ENCODE measurements at places on chromosomes 1 and 21.
A peak's percentile ranks its signal among the peaks of the same experiment; 100 is the strongest.

DNA sequence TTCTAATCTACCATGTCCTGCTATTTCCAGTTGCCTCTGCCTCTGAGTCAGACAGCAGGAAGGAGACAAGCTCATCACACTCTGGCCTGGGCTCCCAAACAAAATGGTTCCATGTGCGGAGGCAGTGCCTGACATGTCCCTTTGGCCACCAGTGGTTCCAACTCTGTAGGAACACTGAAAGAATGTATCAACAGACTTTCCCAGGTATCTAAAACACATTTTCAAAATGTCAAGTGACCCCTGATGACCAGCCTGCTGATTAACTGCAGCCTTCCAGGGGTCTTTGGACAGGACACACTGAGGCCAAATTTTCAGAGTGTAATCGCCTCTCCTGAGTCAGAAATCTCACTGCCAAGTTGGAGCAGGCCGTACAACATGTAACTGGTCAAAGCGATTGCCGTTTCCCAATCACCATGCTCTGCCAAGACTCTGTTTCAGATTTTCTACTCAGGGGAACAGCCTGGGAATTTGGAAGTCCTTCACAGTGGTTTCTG, 172.7 kb downstream of the TPR start:
- DNase-seq = no peak

GRCh38 chr1:31760471-31761470, 3.4 kb downstream of the ADGRB2 start:
- DNase-seq = peak; percentile 31

DNA sequence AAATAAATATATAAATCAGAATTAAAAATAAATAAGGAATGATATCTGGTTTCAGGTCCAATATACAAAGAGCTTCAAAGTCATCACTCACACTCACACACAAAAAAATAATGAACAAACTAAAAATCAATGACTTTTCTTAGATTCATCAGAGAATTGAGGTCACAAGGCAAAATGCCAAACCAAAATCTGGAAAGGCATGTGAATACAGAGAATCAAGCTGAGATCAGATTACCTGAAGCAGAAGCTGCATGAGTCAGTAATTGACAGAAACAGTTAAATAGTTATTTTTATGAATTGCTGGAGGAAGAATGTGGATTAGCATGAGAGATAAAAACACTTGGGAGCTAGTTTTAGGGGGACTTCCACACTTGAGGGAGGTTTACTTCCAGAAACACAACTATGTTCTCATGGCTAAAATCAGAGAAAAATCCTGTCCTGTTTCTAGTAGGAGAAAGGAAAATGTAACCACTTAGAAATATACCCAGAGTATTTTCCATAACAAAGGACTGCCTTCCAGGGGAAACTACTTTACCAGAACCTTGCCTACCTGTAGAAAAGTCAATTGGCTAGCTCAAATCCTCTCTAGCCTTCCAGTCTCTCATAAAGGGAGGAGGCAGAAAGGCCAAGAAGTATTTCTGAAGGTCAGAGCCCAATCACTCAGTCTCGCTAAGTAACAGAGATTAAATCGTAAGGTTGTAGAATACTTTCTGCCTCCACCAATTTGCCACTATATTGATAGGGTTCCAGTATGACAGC, 536.6 kb upstream of the NR5A2 start:
- no peak for DNase-seq

- DNase-seq = no peak
These were observed 45.6 kb upstream of the RGS2 start for GRCh38 chr1:192763243-192763642.

DNA sequence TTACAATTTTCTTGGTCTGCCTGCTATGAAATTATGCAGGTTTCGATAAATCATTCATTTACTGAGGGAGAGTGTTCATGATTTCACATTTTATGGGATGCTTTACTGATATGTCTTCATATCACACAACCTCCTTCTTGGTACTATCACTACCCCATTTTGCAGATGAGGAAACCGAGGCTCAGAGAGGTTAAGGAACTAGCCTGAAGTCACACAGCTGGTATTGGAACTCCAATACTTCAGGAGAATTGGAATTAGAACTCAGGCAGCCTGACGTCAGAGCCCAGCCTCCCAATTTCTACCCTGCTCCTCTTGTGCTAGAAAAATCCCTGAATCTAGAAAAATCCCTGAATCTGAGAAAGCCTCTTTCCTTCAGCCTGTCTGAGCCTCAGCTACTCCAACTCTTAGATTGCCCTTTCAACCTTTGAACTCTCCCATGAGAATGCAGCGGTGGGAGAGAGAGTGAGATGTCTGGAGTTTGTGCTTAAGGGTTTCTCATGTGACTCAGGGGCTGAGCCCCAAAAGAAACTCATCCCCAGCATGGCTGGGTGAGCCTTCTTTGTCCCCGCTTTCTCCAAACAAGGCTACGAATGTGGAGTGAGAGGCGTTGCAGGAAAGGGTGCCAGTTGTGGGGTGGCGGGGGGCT, 50.8 kb upstream of the IFNLR1 start:
- no peak for DNase-seq

DNA sequence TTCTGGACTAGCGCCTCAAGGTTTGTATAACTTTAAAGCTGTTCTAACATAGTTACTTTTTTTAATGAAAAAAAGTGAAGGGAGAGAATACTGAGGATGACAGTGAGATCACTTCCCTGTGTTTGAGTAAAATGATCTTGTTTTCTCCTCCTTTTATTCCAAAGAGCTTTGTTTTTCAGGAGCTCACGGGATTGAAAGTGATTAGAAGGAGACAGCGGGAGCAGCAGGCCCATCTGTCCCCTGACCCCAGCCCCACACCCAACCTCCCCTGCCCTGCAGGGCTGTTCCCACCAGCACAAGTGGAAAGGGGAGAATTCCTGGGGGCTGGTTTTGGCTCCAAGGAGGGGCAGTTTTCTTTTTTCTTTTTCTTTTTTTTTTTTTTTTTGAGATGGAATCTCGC, 2.1 kb upstream of the DNMT3L start:
- DNase-seq = no peak

GRCh38 chr1:48851638-48852037, 74.9 kb upstream of the BEND5 start:
- no peak for DNase-seq

GRCh38 chr1:172549621-172550280, 16.8 kb downstream of the SUCO start:
- no peak for DNase-seq

GRCh38 chr1:37514350-37515184, at the start of gene MEAF6:
Gene MEAF6, minus strand, starts transcription at chr1:37514766. Its CDS starts 20 bp downstream, at chr1:37514746.
- DNase-seq = peak; percentile 57

DNA sequence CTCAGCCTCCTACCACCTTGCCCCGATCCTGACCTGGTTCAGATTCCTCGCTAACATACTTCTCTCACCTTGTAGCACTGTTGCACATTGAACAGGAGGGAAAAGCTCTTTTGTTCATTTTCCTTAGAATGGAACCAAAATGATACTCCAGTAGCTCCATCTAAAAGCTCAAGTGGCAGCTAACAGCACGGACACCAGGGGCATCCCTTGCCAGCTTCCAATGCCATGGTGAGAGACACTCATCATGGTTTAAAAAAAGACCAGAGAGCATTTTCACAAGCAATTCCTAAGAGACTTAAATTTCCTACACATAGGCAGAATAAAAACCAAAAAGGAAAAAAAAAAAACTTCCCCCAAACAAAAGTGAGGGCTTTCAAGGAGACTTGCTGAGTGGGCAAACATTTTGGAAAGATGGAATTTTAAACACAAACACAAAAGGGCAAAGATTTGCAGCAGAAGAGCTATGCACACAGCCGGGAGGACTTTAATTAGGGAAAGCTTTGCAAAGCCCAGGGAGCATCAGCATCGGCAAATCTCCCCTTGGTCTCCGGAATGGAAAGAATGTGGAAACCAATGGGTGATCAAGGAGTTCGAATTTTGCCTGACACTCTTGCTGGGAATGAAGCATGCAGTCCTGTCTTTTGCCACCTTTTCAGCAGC, 84.3 kb downstream of the CAPZB start:
- no peak for DNase-seq

GRCh38 chr21:25360593-25360992, 246.7 kb downstream of the MRPL39 start:
- DNase-seq = no peak

- no peak for DNase-seq
These were observed 50.8 kb upstream of the COL24A1 start for GRCh38 chr1:86207323-86207722.
